Umbilical cord (tissue), 2 donors: ENCODE measurements at places on chromosomes 4 and X. TPM values are rescaled to one million over a fixed set of nuclear protein-coding genes. Genes with fewer than 3 reads are reported as not detected.

Gene MAP3K15
- not detected for total RNA-seq

Gene FAT4
- total RNA-seq = 34.7 TPM

Gene SUPT20HL2
- 3.4 TPM for total RNA-seq

Gene TMEM156
- 1.2 TPM for total RNA-seq

Gene TLR1
- total RNA-seq = 27.9 TPM

Gene FGA
- total RNA-seq = 3.6 TPM

Gene GPR82
- total RNA-seq = 0.72 TPM

Gene RAB41
- total RNA-seq = not detected

Gene PFKFB1
- total RNA-seq = not detected

Gene EDNRA
- 35.4 TPM for total RNA-seq

Gene GLOD5
- total RNA-seq = not detected

Gene ADH1A
- total RNA-seq = 0.48 TPM

Gene QDPR
- total RNA-seq = 9.4 TPM

Gene FHIP1A
- 3.4 TPM for total RNA-seq

Gene ADH1B
- 14.4 TPM for total RNA-seq

Gene SLC7A11
- total RNA-seq = 8.7 TPM

Gene CPZ
- total RNA-seq = 80.4 TPM

Gene PCSK1N
- total RNA-seq = not detected

Gene CNGA1
- 6.7 TPM for total RNA-seq

Gene NR0B1
- not detected for total RNA-seq

Gene UBQLN2
- total RNA-seq = 6.5 TPM

Gene MAGEC3
- total RNA-seq = not detected

Gene TCEAL3
- 61.4 TPM for total RNA-seq

Gene IL3RA
- total RNA-seq = 4.1 TPM

Gene NDUFA1
- 36.6 TPM for total RNA-seq

Gene OTUD6A
- not detected for total RNA-seq

Gene DOK7
- 2.4 TPM for total RNA-seq
